AG09309 (cell line): ENCODE measurements at places on chromosomes 5 and 9.

DNA sequence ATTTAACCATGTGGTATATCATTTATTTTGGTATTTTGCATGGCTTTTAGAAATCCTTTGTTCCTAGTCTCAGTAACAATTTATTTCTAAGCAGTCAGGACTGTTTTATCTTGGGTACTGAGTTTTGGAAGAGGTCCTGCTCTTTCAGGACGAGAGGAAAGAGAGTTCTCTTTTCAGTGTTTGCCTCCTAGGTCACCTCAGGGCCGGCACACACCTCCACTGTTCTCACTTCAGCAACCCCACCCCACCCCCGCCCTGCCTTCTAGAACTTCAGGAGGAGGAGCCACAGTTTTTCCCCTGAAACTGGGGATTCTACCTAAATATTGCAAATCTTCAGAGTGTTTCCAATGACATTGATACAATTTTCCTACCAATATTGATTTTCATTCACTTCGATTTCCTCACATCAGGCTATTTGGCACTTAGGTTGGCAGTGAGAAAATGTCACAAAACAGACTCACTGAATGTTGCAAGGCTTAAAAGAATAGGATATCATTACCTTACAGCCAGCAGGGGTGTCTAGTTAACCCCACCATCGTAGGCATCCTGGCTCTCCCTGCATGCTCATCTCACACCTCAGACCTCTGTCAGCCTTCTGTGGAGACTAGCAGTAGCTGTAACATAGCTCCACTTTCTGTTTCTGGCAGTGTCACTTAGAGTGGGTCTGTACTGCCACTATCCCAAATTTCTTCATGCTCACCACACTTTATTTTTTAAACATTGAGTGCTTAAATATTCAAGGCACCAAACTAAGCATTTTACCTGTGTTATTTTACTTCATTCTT, 5.4 kb downstream of the IGIP start:
- no peak for DNase-seq

- DNase-seq = peak; percentile 47
Measured at GRCh38 chr5:15501091-15501791, 1.3 kb downstream of the FBXL7 start.

DNA sequence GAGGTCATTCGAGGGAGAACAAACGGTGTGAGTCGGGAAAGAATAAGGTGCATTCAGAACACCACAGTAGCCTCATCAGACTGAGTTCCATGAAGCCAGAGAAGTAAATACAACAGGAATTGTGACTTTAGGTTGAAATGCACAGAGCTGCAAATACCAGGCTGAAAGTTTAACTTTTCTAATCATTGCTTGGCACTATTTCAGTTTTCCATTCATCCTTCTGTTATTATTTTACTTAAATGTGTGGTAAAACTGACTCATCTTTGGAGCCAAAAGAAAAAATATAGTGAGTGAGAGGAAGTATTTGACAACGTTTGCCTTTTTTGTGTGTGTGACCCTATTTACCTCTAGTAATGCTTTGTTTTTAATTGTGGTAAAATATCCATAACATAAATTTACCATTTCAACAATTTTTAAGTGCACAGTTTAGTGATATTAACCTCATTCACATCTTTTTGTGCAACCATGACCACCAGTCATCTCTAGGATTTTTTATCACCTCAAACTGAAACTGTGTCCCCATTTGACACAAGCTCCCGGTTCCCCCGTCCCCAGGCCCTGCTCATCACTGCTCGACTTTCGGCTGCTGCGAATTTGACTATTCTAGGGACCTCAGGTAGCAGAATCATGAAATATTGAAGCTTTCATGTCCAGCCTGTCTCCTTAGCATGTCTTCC, 166.8 kb downstream of the HSD17B3 start:
- DNase-seq = no peak

DNA sequence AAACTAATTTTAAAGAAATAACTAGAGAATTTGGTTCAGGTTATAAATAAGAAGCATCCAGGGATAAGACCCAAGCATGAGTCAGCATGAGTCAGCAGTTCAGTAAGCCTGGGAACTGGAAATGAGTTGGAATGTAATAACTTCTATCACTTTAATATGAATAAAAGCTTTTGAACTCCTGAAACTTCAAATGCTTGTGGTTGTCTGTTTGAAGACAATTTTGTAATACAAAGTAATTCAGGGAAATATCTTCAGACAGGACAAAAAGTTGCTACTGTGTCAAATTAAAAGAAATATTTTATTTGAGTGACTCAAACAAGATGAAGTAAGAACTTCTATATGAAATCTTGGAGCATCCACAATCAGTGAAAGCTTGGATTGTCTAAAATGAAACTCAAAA, 331.2 kb upstream of the DAB2 start:
- DNase-seq = peak; percentile 94

- DNase-seq = no peak
Measured at GRCh38 chr5:168073311-168073710, 218.1 kb upstream of the WWC1 start.

DNA sequence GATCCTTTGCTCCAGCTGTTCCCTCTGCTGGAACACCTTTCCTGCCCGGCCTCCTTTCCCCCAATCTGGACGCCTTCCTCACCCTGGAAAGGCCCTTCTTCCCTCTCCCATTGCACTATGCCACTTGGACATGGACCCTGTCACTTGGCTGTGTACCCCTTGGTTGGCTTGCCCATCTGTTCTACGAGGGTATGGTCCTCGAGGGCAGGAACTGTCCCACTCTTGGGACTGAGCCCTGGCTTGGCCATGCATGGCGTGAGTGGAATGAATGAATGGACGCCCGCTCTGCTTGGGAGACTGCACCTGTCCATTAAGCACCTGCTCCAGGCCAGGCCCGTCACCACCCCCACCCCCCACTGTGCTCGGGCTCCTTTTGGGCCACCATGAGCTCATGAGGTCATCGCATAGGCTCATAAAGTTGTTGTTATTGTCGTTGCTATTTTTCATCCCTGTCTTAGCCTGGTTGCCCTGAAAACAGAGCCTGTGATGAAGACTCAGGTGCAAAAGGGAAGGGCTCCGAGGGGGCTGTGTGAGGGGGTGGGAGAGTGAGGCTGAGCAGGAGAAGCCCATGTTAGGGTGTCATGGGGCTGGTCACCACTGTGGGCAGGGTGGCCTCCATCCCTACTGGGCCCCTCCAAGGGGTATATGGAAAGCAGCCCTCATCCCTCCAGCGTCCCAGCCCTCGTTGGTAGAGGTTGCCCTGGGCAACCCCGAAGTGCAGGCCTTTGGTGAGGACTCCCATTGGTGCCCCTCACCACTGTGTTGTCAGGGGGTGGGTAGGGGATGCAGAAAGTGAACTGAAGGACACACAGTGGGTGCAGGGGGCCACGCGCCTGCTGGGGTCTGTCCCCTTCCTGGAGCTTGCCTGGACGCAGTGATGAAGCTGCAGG, 57.2 kb upstream of the IER5L start:
- DNase-seq = no peak

DNA sequence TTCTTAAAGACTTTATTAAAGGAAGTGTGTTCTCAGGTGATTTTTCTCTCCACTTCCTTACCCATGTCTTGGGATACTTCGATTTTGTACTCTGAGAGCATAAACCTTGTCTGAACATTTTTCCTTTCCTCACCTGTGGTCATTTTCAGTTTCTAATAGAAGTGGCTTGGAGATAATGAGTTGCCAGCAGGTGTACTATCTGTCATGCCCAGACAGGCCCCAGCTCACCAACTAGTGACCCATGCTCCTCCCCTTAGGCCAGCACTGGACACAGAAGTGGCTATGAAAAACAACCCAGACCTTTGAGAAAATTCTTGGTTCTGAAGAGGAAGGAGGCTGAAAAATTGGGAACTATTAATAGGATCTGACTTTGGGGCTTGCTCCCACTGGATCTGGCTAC, 49.2 kb upstream of the SMIM32 start:
- DNase-seq = no peak
